ENCODE measurements at places on chromosomes 1 and 21.
A peak's percentile ranks its signal among the peaks of the same experiment; 100 is the strongest.

DNA sequence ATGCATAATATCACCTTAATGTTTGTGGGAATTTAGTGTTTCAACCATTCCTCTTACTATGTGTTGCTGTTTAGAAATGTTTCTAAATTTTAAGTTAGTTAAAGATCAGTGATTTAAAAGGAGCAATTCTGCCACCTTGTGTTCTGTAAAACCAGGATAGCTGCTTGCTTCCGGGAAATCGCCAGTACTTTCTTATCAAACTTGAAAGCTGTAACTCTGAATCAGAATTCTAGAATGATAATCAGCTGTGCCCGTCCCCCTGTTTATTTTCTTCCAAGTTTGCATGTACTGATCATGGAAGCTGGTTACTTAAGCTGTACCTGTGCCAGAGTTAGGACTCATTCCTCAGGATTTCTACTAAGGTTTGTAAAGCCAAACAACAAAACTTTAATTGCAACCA, 656.4 kb downstream of the LTN1 start:
- DNase-seq, result no peak

GRCh38 chr21:46266946-46267345, 18.5 kb downstream of the MCM3AP start:
- no peak for DNase-seq

GRCh38 chr1:241485145-241485544, 34.4 kb downstream of the FH start:
- no peak for DNase-seq

GRCh38 chr1:64212031-64212430, 8.6 kb downstream of the UBE2U start:
- DNase-seq, result no peak

GRCh38 chr1:248858096-248858890, 592 bp downstream of the ZNF692 start:
- DNase-seq, result no peak

DNA sequence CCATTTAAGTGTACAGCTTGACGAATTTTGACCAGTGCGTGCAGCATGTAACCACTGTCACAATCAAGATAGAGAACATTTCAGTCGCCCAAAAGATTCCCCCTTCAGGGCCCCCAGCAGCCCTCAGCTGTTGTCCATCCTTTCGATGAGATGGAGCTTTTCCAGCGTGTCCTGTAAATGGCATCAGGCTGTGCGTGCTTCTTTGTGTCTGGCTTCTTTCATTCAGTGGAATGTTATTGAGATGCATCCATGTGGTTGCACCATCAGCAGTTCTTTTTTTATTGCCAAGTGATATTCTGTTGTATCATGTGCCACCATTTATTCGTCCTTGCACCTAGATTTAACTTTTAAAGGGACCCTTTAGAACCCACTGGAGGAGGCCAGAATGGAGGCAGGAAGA, 21.9 kb downstream of the UBE2Q1 start:
- DNase-seq, result no peak

DNA sequence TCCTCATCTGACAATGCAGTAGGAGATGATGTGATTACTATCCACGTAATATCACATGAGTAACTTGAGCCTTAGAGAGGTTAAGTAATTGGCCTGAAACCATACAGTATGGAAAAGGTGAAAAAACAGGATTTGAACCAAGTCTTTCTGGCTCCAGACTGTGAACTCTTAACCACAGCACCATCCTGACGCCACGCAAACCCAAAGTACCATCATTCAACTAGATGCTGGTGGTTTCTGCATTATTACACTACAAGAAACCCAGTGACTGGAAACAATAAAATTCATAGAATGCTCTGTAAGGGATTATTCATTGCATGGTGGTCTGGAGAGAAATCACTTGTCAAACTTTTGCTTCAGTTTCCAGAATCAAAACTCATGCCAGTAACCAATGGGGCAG, 90.7 kb downstream of the MAB21L3 start:
- no peak for DNase-seq

GRCh38 chr1:22773981-22774832, 63.6 kb downstream of the EPHB2 start:
- DNase-seq, result peak; percentile 60

DNA sequence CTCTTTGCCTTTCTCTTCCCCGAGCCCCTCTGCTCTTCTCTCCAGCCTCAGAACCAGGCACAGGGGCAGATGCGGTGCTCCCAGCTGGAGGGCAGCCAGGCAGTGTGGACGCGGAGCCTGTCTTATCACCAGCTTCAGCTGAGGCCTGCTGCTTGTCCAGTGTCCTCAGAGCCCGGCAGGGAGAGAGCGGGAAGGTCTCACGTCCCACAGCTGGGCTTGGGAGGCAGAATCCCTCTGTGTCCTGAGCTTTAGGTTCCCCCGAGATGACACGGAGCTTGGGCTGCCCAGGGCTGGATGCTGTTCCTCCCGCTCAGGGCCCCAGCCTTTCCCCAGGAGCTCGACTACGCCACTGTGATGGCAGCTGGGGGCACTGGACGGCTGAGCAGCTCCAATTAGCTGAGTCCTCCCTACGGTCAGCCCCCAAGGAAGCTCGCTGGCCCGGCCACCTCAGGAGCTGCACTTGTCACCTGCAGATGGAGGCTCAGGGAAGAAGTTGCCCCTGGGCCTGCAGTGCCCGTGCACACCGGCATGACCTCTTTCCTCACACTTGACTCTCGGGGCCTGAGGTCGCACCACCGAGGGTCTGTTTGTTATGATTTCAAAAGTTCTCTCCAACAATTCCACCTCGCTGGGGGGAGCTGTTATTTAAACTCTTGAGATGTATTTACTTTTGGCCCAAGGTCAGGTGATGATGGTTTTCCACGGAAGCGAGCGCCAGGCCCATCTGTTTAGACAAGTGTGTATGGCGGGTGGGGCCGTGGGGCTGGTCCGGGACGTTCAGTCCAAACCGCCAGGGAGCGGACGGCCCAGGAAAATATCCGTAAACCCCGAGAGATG, 127.3 kb downstream of the SIK1 start:
- no peak for DNase-seq

DNA sequence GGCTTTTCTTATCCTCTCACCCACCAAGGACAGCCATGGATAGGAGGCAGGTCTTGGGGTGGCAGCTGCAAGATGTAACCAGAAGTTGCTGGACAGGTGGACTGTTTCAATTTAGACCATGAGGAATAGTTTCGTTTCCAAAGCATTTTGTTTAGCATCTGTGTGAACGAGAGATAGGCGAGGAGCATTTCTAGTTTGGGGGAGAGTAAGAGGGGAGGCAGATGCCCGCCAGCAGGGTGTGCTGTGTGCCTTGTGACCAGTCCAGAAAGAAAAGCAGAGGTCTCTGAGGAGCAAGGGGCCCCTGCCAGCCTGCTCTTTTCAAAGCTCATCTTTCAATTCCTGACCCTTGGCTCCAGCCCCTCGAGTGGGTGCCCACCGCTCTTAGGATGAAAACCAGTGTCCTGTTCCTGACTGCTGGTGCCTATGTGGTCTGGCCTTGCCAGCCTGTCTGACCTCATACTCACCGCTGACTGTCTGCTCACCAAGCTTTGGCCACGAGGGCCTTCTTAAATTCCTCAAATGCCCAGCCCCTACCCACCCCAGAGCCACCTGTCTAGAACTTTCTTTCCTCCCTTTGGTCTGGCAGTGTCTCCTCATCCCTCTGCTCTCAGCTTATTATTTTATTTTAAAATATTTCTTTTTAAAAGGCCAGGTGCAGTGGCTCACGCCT, 8.5 kb downstream of the SERINC2 start:
- no peak for DNase-seq

DNA sequence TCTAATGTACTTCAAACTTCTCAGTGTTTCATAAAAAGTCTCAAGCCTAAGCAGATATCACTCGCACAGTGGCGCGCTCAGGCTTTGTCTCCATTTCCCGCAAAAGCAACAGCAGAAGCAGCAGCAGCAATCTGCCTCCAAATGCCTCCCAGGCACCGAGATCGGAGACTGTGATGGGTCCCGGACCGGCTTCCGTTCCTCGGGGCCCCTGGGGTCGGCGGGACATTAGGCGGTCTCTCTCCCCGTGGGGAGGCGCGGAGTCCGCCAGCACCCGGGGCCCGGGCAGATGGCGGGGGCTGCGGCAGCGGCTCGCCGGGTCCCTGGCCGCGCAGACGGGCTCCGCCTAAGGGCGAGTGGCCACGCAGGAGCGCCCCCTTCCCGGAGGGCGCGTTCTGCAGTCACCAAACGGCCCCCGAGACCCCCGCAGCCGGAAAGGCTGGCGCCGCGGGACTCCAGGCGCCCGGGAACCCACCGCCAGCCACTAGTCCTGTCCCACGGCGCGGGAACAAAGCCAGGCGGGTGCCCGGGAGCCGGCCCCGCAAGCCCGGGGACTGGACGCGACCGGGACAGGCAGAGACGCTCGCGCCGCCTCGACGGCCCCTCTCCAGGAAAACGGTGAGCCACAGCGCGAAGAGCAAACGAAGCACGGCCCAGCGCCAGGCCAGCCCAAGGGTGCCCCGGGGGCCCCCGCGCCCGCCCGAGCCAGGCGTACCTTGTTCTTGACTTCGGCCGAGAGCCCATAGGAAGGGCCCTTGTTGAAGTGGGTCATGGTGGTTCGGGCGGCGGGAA, 590 bp downstream of the CNN3 start:
- no peak for DNase-seq

DNA sequence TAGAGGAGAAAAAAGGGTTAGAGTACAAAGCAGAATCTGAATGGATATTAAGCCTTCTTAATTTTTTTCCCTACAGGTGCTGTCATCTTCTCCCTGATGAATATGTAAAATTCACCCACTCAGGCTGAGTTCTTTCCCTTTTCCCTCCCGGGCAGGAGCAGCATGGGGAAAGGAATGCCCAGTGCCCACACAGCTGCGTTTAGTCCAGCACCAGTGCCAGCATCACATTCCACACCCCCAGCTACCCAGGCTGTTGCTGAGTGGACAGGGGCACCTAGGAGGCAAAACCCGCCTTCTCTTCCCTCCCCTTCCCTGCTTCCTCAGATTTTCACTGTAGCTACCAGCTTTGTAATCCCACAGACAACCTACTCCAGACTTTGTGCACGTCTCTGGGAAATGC, 3.4 kb upstream of the CADM3 start:
- no peak for DNase-seq

DNA sequence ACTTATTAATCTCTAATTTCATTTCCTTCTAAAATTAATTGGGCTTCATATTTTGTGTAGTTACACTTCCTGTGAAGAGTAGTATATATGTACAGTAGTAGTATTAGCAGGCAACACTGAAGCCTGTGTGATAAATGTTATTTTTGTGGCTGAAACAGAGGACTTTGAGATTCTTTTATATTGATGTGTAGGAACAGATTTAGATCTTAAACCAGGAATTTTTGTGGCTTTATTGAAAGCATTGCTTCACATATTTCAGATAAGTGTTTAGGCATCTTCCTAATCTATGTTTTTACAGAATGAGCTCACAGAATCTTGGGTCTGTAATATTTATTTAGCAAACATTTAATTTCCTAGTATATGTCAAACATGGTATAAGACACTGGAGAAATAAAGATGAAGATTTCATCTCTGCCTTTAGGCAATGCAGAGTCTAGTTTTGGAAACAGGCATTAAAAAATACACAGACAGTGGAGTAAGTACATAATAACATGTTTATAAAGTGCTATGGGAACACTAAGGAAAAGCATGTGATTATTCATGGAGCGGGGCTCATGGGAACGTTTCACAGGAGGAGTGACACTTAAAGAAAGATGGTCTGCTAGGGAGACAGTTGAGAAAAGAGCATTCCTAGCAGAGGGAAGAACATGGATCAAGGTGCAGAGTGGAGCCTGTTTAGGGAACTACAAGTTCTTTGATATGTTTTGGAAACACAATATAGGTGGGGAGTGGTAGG, 52.7 kb downstream of the MIGA1 start:
- no peak for DNase-seq

DNA sequence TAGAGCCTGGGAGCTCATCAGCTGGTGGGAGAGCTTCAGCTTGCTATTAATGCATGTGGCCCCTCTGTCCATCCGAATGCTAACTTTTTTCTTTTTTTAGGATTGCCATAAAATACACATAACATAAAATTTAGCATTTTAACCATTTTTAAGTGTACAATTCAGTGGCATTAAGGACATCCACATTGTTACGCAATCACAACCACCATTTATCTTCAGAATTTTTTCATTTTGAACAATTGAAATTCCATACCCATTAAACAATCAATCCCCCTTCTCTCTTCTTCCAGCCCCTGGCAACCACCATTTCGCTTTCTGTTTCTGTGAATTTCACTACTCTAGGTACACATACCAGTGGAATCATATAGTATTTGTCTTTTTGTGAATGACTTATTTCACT, 4.9 kb upstream of the KCNK1 start:
- DNase-seq, result no peak

GRCh38 chr1:109759513-109760334, 4.0 kb downstream of the EPS8L3 start:
- no peak for DNase-seq

GRCh38 chr21:45528981-45529784, 13.1 kb downstream of the SLC19A1 start:
- no peak for DNase-seq

- DNase-seq, result no peak
Measured at GRCh38 chr1:204258213-204259115, 44.7 kb upstream of the GOLT1A start.

- no peak for DNase-seq
Measured at GRCh38 chr1:104921525-104921924, 1171.8 kb downstream of the AMY1C start.

DNA sequence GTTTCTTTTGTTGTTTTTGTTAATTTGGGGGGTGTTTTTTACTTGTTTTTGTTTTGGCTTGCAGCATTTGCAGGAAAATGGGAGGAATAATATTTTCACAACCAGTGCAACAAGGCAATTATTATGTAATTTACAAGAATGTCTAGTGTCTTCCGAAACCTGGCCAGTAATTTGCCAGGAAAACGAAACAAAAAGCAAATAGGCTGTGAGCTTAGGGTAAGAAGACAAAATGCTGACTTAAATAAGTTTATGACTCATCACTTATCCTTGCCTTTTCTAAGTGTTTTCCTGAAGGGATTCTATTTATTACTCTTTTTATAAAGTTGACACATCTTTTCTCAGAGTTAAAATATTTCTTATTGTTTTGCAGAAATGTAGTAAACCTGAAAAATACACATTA, 49.8 kb downstream of the KCNT2 start:
- no peak for DNase-seq

- no peak for DNase-seq
Measured at GRCh38 chr1:17130138-17130635, 10.9 kb upstream of the PADI2 start.
